Activated CD4-positive, CD25-positive, alpha-beta regulatory T cell treated with anti-CD3 and anti-CD28 coated beads, Interleukin-2, amount 50 U/mL, for 72 hours (primary cell): ENCODE measurements at places on chromosomes 11 and 22.

GRCh38 chr22:34763496-34763895 lies 302.5 kb upstream of the ISX start:
- no peak for DNase-seq

GRCh38 chr11:1053121-1053901 lies 16.8 kb upstream of the MUC6 start:
- peak; percentile 23 for DNase-seq

DNA sequence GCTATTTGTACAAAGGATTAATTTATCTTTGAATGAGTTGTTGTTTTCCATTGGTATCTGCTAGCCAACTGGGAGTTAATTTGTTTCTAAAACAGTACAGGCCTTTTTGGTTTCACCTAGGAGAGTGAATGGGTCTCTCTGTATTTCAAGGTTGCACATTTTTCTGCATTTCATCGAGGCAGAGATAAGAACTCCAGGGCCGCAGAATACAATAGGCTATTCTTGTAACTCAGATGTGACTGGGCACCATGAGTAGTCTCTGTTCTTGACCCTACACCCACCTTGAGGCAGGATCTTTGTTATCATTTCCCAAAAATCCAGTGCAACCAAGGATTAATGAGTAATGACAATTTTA lies 51.7 kb upstream of the OR9Q1 start:
- no peak for DNase-seq

GRCh38 chr22:28855355-28856094 lies 27.8 kb upstream of the ZNRF3 start:
- DNase-seq = peak; percentile 36

- DNase-seq = peak; percentile 16
Observed at GRCh38 chr11:2586087-2586792, 113.6 kb downstream of the KCNQ1OT1 start.
